ENCODE measurements at places on chromosomes 6 and 20. TPM values are rescaled to one million over a fixed set of nuclear protein-coding genes. Genes with fewer than 3 reads are reported as not detected.

SRMS gene
- not detected for total RNA-seq

DNA sequence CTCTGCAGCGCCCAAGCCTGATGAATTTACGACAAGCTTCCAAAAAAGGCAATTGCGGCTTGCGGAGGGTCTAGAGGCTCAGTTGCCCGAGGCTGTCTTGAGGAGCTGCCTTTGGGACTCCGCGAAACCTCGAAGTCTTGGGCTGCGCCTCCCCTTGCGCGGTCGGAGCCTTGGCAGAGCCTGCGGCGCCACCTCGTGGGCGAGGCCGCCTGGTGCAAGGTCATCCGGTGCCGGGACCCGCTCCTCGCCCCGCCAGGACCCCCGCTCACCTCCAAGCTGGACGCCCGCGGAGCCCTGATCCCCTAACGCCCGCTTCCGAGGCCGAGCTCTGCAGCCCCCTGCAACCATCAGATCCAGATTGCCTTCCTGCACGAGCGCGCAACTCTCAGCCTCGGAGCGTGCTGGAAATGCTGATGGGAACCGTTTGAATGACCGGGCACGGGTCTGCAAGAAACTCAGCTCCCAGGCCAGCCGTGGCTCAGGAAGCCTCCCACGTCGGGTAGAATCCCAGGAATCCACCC lies 14.9 kb upstream of the FAM210B start:
- no peaks in the 10 kb centered on the region for H3K36me3 ChIP-seq
- H3K27me3 ChIP-seq: no peaks in the 10 kb centered on the region
- H3K27ac ChIP-seq: no peak overlapping the region
- DNase-seq: peak; percentile 86
- H3K4me3 ChIP-seq: no peak overlapping the region

UBE2C gene
- not detected for total RNA-seq

- no peaks in the 10 kb centered on the region for H3K36me3 ChIP-seq
- H3K27ac ChIP-seq: no peak overlapping the region
- no peak for DNase-seq
- H3K4me3 ChIP-seq: no peak overlapping the region
These were observed 242.3 kb upstream of the SUPT3H start for GRCh38 chr6:45619994-45620471.

GRCh38 chr6:168073937-168074730 lies 4.9 kb downstream of the FRMD1 start:
- no peak overlapping the region for H3K4me3 ChIP-seq
- H3K27me3 ChIP-seq: no peaks in the 10 kb centered on the region
- no peaks in the 10 kb centered on the region for H3K4me1 ChIP-seq

- DNase-seq: no peak
- no peak overlapping the region for H3K27ac ChIP-seq
- no peaks in the 10 kb centered on the region for H3K27me3 ChIP-seq
- no peaks in the 10 kb centered on the region for H3K36me3 ChIP-seq
- no peak overlapping the region for H3K4me3 ChIP-seq
- no peaks in the 10 kb centered on the region for H3K4me1 ChIP-seq
These were observed 5.4 kb downstream of the METTL24 start for GRCh38 chr6:110352563-110353262.

GRCh38 chr6:158575550-158575949 lies 15.7 kb downstream of the TMEM181 start:
- H3K4me3 ChIP-seq: no peak overlapping the region
- peaks cover 40% of the 10 kb centered on the region for H3K4me1 ChIP-seq
- no peak overlapping the region for H3K27ac ChIP-seq
- H3K27me3 ChIP-seq: no peaks in the 10 kb centered on the region
- no peaks in the 10 kb centered on the region for H3K36me3 ChIP-seq
- DNase-seq: no peak

EYA2 gene
- 1.1 TPM for total RNA-seq

PRRC2A gene
- total RNA-seq: 45.3 TPM

GRCh38 chr6:138468320-138469015 lies 30.8 kb downstream of the NHSL1 start:
- no peaks in the 10 kb centered on the region for H3K36me3 ChIP-seq
- no peaks in the 10 kb centered on the region for H3K4me1 ChIP-seq
- H3K4me3 ChIP-seq: no peak overlapping the region
- DNase-seq: no peak
- no peaks in the 10 kb centered on the region for H3K27me3 ChIP-seq

DNA sequence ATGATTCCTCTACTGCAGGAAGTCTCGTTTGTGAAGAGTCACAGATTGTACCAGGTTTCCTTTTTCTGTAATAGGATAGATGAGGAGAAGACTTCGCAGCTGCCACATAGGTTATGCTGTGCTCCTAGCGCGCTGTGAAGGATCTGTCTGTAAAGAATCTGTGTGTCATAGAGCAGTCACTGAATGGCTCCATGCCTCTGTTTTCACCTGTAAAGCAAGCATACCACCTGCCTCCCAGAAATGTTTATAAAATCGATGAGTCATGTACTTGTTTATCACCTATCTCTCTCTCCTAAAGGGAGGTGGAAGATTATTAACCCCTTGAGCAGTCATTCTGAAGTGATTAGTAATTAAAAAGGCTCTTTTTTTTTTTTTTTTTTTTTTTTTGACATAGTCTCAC lies 86.6 kb downstream of the TFAP2B start:
- H3K27me3 ChIP-seq: no peaks in the 10 kb centered on the region
- no peaks in the 10 kb centered on the region for H3K36me3 ChIP-seq
- H3K27ac ChIP-seq: no peak overlapping the region
- H3K4me1 ChIP-seq: no peaks in the 10 kb centered on the region
- H3K4me3 ChIP-seq: no peak overlapping the region
- no peak for DNase-seq

ELOVL4 gene
- total RNA-seq: 0.09 TPM

GRCh38 chr6:169092375-169092774 lies 161.3 kb downstream of the THBS2 start:
- H3K36me3 ChIP-seq: no peaks in the 10 kb centered on the region
- no peak overlapping the region for H3K27ac ChIP-seq
- H3K4me3 ChIP-seq: no peak overlapping the region
- no peak for DNase-seq
- H3K27me3 ChIP-seq: no peaks in the 10 kb centered on the region

ABHD16B gene
- not detected for total RNA-seq

DNA sequence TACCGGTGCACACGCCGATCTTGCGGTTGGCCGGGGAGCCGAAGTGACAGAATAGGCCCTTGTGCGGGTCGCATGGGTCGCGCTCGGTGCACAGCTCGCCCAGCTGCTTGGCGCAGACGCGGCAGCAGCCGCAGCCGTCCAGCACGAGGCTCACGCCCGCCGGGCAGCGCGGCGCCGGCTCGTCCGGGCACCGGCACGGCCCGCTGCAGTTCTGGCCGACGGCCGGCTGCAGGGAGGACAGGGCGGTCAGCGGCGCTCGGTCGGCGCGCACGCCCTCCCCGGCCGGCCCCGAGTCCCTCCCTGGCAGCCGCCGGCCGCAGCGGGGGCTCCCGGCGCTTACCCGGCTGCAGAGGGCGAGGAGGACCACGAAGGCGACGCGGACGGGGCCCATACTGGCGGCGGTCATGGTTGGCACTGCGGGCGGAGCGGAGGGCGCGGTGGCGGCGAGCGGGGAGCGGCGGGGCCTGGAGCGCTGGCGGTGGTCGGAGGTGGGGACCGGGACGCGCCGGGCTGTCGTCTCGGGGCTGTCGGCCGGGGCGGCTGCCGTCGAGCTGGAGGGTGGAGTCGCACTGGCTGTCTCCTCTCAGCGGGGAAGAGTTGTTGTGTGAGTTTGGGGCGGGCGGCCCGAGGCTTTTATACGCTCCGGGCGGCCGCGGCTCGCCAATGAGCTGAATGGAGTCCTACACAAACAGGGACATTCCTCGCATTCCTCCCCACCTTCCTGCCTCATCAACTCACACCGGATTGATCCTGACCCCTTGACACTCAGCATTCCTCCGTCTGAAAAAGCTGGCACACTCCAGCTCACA lies at the start of gene CCN2:
Gene CCN2 (minus strand): TSS at position 606 of the 809 bp plus-strand sequence. CDS start 200 bp downstream, at position 406.
- H3K4me3 ChIP-seq: peak within 1 kb of the TSS; percentile 68
- peak within 1 kb of the TSS; percentile 83 for H3K27ac ChIP-seq
- no peaks in the 10 kb centered on the region for H3K27me3 ChIP-seq

DNA sequence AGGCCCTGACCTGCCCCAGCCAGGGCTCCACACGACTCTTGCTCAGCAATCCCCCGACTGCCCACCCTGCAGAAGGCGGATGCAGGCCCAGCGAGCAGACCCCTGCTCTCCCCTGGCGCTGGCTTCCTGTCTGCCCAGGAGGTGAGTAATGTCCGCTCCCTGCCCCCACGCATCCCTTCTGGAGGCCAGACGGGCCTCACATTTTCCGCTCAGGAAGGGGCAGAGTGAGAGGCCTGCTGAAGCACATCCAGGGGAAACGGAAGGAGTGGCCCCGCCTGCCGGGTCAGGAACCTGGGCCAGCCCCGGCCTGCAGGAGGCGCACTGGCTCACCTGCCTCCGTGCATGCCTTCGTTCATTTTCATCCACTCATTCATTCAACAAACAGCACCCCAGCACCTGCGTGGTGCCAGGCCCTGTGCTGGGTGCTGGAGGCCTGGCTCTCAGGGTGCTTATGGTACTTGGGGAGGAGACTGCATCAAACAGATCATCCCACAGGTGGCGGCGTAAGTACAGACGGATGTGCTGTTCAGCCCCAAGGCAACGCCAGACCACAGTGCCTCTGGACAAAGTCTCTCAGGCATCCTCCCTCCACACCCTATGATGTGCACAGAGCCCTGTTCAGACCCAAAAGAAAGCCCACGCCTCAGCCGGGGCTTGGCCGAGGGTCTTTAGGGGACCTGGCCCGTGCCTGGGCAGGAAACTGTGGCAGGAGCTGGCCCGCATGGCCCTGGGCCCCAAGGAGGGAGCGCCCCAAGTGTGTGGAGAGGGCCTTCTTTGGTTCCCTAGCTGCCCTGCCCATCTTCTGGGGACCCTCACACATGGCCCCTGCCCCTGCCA lies 112.1 kb downstream of the ASXL1 start:
- no peak overlapping the region for H3K4me3 ChIP-seq
- no peaks in the 10 kb centered on the region for H3K27me3 ChIP-seq
- peak; percentile 32 for DNase-seq
- peaks cover 36% of the 10 kb centered on the region for H3K4me1 ChIP-seq

GRCh38 chr20:60191014-60191413 lies 232.8 kb downstream of the CDH26 start:
- H3K36me3 ChIP-seq: no peaks in the 10 kb centered on the region
- no peaks in the 10 kb centered on the region for H3K27me3 ChIP-seq
- H3K27ac ChIP-seq: no peak overlapping the region
- H3K4me1 ChIP-seq: no peaks in the 10 kb centered on the region
- no peak overlapping the region for H3K4me3 ChIP-seq

DNA sequence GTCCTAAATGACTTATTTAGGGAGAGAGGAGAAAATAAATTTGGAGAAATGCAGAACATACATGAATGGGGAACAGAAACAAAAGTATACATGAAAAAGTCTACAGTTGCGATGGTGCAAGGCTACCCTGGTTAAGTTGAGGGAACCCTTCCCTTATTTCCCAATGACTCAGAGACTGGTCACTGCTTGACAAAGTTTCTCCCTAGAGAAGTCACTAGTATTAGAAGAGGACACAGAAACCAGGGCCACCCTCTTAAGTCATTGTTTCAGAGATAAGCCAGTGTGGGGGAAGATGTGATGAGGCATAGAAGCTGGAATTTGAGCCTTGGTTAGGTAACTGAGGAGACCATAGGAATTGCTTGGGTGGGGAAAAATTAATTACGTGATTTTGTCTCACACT lies 24.4 kb upstream of the EDN1 start:
- no peak for DNase-seq
- H3K4me1 ChIP-seq: no peaks in the 10 kb centered on the region
- no peak overlapping the region for H3K4me3 ChIP-seq
- no peaks in the 10 kb centered on the region for H3K36me3 ChIP-seq
- H3K27ac ChIP-seq: no peak overlapping the region

RMND1 gene
- total RNA-seq: 8.0 TPM

ZNF76 gene
- total RNA-seq: 16.4 TPM

SPEF1 gene
- 0.22 TPM for total RNA-seq

DNA sequence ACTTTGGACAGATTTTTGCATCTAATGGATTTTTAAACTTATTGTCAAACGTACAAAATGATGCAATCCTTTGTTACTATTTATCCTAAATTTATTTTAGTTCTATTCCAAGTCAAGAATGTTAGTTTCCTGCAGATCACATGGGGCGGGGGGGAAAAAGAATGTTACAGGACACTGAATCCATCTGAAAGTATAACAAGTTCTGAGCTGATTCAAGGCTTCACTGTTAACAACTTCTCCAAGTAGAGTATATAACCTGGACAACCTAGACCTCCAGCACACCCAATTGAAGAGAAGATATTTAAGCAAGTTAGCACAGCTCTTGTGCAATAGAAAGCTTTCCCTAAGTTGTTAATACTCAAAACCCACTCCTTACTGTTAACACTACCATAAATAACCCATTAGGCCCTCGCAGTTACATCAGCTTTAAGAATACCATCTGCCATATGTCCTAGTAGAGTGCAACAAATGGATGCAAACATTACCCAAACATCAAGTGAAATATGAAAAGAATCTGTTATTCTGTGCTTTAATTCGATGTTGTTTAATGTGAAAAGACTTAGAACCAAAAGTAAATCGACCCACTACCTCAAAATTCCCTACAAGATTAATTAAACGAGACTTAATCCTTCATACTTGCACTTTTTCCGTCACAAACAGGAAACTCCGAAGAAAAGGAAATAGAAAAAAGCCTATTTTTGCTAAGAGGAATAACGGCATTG lies 1.3 kb downstream of the SEC63 start:
- no peak for DNase-seq
- no peaks in the 10 kb centered on the region for H3K4me1 ChIP-seq

- no peaks in the 10 kb centered on the region for H3K27me3 ChIP-seq
- H3K27ac ChIP-seq: no peak overlapping the region
- DNase-seq: no peak
- no peaks in the 10 kb centered on the region for H3K4me1 ChIP-seq
These were observed 213.2 kb upstream of the MANEA start for GRCh38 chr6:95364016-95364604.

DNA sequence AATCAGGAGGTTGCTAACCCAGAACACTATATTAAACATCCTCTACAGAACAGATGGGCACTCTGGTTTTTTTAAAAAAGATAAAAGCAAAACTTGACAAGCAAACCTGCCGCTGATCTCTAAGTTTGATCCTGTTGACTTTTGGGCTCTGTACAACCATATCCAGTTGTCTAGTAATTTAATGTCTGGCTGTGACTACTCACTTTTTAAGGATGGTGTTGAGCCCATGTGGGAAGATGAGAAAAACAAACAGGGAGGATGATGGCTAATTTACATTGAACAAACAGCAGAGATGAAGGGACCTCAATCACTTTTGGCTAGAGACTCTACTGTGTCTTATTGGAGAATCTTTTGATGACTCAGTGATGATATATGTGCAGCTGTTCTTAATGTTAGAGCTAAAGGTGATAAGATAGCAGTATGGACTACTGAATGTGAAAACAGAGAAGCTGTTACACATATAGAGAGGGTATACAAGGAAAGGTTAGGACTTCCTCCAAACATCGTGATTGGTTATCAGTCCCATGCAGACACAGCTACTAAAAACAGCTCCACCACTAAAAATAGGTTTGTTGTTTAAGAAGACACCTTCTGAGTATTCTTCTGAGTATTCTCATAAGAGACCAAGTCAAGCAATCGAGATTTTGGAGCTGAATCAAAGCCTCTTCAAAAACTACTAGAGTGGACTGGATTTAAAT lies 201.2 kb upstream of the SHLD1 start:
- H3K27ac ChIP-seq: no peak overlapping the region
- no peaks in the 10 kb centered on the region for H3K27me3 ChIP-seq
- H3K4me1 ChIP-seq: no peaks in the 10 kb centered on the region
- peaks cover 3% of the 10 kb centered on the region for H3K36me3 ChIP-seq
- no peak overlapping the region for H3K4me3 ChIP-seq
- DNase-seq: no peak

- H3K27ac ChIP-seq: no peak overlapping the region
- no peaks in the 10 kb centered on the region for H3K4me1 ChIP-seq
- no peak for DNase-seq
- H3K27me3 ChIP-seq: no peaks in the 10 kb centered on the region
These were observed 363.9 kb downstream of the PREX1 start for GRCh38 chr20:48463916-48464315.

Data from pancreas (tissue), 10 donors.